T-helper 22 cell (primary cell): ENCODE measurements at places on chromosomes 7 and 10.
A peak's percentile ranks its signal among the peaks of the same experiment; 100 is the strongest.

GRCh38 chr7:155324012-155324917 lies 26.6 kb downstream of the INSIG1 start:
- no peak for DNase-seq

DNA sequence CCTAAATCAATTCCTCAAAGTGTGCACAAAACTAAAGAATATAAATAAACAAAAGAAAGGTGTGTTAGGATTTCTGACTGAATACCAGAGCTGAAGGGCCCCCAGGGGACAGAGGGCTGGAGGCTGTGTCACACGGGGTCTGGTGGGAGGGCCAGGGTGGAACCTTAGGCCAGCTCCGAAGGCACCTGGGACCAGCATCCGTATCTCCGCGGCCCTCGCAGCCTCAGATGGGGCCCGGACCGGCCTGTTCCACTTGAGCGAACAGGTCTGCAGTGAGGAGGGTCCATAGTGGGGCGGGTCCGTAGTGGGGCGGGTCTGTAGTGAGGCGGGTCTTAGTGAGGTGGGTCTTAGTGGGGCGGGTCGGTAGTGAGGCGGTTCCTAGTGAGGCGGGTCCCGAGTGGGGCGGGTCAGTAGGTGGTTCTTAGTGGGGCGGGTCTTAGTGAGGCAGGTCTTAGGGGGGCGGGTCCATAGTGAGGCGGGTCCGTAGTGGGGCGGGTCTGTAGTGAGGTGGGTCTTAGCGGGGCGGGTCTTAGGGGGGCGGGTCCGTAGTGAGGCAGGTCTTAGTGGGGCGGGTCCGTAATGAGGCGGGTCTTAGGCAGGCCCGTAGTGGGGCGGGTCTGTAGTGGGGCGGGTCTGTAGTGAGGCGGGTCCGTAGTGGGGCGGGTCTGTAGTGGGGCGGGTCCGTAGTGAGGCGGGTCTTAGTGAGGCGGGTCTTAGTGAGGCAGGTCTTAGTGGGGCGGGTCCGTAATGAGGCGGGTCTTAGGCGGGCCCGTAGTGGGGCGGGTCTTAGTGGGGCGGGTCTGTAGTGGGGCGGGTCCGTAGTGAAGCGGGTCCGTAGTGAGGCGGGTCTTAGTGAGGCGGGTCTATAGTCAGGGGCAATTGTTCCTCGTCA lies 15.1 kb downstream of the GPR146 start:
- DNase-seq, result peak; percentile 19

GRCh38 chr10:70782086-70782745 lies 3.0 kb downstream of the TBATA start:
- no peak for DNase-seq

- no peak for DNase-seq
These were observed 13.6 kb downstream of the TSPAN15 start for GRCh38 chr10:69464801-69465401.

GRCh38 chr10:124043310-124044142 lies 49.9 kb downstream of the CHST15 start:
- no peak for DNase-seq

- no peak for DNase-seq
These were observed 194.1 kb downstream of the EMX2 start for GRCh38 chr10:117736655-117737054.
